ENCODE measurements at places on chromosomes 7 and 10. TPM values are rescaled to one million over a fixed set of nuclear protein-coding genes. Genes with fewer than 3 reads are reported as not detected.

The ATRNL1 gene
- 15.4 TPM for total RNA-seq

The ERVW-1 gene
- not detected for total RNA-seq

The ZNF467 gene
- 42.3 TPM for total RNA-seq

The MOGAT3 gene
- not detected for total RNA-seq

The HOXA7 gene
- total RNA-seq: 12.0 TPM

The CACNA2D1 gene
- 17.3 TPM for total RNA-seq

Measured in ascending aorta (tissue), 2 donors.